ENCODE measurements at places on chromosomes 3 and 15. TPM values are rescaled to one million over a fixed set of nuclear protein-coding genes. Genes with fewer than 3 reads are reported as not detected.

DNA sequence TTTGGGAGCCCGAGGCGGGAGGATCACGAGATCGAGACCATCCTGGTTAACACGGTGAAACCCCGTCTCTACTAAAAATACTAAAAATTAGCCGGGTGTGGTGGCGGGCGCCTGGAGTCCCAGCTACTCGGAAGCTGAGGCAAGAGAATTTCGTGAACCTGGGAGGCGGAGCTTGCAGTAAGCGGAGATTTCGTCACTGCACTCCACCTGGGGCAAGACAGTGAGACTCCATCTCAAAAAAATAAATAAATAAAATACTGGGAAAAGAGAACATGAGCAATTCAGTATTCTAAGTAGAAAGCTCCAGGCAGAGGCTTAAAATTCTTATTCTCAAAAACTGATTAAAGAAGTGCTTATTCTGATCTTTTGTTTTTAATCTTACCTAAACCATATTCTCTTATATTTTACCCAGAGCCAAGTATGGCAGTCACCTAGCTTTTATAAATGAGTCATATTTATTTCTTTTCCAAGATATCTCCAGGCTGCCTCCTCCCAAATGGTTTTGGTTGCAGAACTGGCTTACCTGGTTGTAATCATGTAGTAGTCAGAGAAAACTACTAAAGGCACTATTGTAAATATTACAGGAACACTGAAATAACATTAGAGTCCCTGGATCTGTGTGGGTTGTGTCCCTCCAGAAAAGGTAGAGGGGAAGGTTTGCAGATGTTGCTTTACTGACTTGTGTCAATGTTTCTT, 45.8 kb upstream of the DYNC1LI1 start:
- DNase-seq, result no peak

The TNNC1 gene
- 7.1 TPM for total RNA-seq

GRCh38 chr3:66181764-66182163, 39.0 kb upstream of the SLC25A26 start:
- no peak for DNase-seq

The UBE2Q2 gene
- 42.9 TPM for total RNA-seq

DNA sequence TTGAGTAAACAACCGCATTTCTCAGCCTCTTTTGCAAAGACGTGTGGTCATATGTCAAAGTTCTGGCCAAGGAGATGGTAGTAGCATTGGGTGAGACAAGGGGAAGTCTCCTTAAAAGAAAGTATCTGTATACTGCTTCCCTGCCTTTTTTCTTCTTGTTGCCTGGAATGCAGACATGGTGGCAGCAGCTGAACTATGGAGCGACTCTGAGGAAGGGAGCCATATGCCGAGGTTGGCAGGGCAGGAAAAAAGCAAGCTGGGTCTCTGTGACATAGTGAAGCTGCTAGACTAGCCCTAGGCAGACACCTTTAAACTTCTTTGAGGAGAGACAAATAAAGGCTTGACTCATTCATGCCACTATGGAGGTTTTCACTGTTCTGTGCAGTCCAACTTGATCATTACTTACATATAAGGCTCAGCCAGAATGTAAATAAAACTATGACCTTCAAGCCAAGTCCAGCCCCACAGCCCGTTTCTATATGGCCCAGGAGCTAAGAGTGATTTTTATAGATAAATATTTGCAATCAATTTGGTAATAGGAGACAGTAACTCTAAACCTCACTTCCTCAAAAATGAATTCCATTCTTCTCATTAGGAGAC, 30.6 kb upstream of the PRICKLE2 start:
- DNase-seq, result no peak

The PATL2 gene
- 62.1 TPM for total RNA-seq

DNA sequence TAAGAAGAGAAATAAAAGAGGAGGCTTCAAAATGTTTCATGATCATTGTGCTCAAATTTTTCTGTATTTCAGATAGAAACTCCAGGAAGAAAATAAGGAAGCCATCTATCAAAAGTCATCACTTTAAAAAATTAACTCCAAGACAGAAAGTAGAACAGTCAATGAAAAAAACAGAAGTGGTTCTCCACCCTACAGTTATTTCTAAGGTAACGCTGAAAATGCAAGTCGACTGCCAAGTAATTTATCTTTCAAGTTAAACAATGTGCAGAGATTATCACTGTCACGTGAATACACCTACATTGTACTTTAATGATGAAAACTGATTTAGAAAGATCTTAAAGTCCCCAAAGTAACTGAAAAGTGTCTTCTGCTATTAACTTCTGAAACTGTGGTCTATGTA, 78.5 kb upstream of the SNRPA1 start:
- no peak for DNase-seq

Data from CD4-positive, alpha-beta memory T cell (primary cell).